Stimulated activated CD8-positive, alpha-beta memory T cell treated with anti-CD3 and anti-CD28 coated beads, Interleukin-12 subunit alpha, Interleukin-12 subunit beta, amount 100 ng/mL, for 1 hour (primary cell): ENCODE measurements at places on chromosomes 16 and 17.

DNA sequence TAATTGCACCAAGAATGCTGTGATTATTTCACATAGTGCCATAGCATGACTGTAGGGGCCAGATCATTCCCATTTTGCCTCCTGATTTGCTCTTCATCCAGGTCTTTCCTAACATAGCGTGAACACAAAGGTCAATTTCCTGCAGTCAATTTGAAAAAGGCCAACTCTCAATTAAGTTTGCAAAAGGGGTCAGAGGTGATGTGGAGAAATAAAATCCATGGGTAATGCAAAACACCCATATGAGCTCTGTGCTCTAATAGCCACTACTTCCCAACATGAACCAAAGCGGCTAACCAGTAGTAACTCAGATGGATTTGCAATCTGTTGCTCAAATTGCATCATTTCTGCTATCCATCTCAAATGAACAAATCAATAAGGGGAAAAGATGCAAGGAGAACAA lies 275.5 kb upstream of the SOX9 start:
- no peak for DNase-seq

- no peak for DNase-seq
These were observed 1329.5 kb upstream of the CDH8 start for GRCh38 chr16:63365649-63366304.

DNA sequence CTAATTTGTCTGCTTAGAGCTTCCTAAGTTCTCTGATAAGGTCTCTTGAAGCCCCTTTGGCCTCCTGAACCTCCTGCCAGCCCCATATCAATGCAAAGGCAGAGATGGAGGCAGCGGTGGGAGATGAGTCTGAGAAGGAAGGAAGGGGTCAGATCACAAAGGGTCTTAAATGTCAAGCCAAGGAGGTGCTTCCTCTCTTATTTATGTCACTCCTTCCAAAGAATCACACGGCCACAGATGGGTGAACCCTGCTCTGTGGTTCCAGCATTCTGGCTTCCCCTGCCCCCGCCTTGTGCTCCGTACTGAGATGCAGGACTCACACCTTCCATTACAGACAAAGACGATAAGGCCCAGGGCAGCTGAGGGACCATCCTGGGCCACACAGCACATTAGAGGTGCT lies 96.3 kb downstream of the GSG1L start:
- DNase-seq: no peak

GRCh38 chr17:43671031-43671692 lies 9.4 kb upstream of the MEOX1 start:
- no peak for DNase-seq

DNA sequence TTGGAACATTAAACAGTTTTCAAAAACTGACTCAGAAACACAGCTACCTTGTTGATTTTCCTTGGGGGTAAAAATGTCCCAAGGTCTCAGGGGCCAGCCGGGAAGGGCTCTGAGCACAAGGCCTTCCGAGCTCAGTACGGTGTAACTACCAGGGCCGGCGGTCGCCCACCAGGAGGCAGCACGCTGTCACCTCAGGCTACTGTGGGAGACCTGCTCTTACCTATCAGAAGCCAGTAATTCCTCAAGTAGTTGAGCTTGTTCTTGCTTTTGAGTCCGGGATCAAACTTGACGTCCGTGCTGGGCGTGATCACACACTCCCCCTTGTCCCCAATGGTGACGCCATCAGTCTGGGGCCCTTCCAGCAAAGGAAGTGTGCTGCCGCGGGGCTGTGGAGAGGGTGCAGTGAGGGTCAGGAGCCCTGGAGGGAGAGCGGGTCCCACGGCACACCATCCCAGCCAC lies 43.4 kb upstream of the ICAM2 start:
- no peak for DNase-seq

GRCh38 chr17:6910987-6911603 lies 79.6 kb upstream of the TEKT1 start:
- no peak for DNase-seq

- DNase-seq: no peak
These were observed 450.0 kb downstream of the HS3ST3B1 start for GRCh38 chr17:14750866-14751265.

- DNase-seq: no peak
These were observed 457.0 kb downstream of the WWOX start for GRCh38 chr16:78556421-78556820.

DNA sequence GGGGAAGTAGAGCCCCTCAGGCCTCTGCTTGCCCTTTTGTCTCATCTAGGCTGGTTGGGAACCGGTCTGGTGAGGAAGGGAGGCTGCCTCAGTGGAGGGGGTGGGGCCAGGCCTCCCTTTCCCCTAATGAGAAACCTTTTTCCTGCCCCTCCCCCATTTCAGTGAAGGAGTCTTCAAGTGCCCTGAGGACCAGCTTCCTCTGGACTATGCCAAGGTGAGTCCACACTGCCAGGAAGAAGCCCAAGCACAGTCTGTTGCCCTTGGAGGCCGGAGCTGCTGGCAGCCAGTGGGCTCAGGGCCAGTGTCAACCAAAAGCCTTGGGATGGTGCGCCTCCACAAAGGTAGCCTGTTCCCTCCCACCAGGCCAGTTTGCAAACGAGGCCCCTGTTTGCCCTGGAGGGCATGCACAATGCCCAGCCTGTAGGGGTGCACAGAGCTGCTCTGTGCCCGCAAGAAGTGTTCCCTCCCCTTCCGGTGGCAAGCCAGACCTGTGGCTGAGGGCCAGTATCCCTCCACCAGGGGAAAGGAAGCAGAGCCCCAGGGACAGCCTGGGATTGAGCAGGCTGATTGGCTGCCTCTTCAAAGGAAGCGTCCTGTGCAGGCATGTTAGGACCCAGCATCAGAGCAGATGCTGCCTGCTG lies 3.4 kb downstream of the TRAF4 start:
- no peak for DNase-seq

GRCh38 chr16:49652456-49653172 lies 203.3 kb downstream of the ZNF423 start:
- no peak for DNase-seq

DNA sequence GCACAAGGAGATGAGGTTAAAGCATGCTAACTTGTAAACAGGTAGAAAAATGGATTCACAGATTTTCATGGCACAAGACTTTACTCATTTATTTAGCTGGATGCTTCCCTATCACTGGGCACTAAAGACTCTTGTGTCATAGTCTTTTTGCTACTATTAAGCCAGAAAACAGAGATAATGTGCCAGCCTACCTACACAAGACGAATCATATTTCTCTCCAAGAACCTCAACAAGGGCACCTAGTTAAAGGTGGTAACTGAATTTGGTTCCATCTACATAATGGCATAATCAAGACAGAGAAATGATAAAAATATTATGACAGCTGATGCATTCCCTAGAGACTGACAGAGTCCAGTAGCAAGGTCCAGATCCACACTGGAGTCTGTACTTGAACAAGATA lies 3.8 kb downstream of the NACA2 start:
- no peak for DNase-seq

- no peak for DNase-seq
These were observed 2.6 kb upstream of the MAPK7 start for GRCh38 chr17:19375732-19376131.

GRCh38 chr17:76940738-76941350 lies 72.6 kb downstream of the MGAT5B start:
- no peak for DNase-seq

DNA sequence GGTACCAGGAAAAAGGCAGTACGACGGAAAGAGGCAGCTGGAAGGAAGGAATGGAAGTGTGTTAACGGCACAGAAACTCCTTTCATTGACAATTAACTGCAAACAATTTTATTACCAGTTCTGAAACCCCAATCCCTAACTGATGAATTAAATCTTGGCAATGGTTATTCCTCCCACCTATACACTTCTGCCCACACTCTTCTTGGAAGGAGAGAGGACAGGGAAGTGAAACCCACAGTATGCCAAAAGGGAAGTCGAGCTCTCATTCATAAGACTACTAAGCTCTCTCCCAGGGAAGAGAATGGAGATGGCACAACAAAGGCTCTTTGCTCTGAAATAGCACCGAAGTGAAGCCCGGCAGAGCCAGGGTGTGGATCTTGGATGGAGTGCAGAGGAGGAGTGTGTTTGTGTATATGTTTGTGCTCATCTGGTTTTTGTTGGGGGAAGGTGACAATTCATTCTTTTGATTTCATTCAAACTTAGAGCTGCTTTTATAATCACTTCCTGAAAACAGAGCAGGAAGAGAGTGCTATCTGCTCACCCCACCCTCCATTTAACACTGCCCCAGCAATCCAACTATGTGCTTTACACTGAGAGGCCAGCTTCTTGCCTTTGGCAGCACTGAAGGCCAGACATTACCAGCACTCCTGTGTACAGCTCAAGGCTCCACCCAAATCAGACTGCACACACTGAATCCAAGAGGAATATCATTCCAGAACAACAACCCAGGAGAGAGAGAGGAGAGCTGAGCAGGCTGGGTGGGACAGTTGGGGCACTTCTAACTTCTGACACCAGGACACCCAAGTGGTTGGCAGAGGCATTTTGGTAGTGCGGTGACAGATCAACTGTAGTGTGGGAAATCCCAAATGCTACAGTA lies 68.7 kb downstream of the HIC1 start:
- DNase-seq: no peak

DNA sequence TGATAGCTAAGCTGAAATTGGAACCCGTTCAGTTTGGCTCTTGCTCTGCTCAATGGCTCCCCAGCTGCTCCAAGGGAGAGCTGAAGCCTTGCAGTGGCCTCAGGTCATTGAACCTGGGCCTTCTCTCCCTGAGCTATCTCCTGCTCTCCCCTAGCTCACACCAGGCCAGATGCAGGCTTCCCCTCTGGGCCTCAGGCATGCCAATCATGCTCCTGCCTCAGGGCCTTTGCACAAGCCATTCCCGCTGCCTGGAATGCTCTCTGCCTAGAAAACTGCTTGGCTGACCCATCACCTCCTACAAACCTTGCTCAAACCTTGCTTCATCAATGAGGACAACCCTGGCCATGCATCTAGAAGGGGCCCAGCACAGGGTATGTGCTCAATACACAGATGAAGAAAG lies 16.7 kb upstream of the KRTAP17-1 start:
- DNase-seq: no peak

GRCh38 chr17:11366272-11366850 lies 125.3 kb downstream of the SHISA6 start:
- DNase-seq: no peak

- DNase-seq: no peak
These were observed 18.2 kb downstream of the LASP1NB start for GRCh38 chr17:38943607-38944006.

- DNase-seq: no peak
These were observed 6.2 kb upstream of the EVI2A start for GRCh38 chr17:31327534-31328159.

DNA sequence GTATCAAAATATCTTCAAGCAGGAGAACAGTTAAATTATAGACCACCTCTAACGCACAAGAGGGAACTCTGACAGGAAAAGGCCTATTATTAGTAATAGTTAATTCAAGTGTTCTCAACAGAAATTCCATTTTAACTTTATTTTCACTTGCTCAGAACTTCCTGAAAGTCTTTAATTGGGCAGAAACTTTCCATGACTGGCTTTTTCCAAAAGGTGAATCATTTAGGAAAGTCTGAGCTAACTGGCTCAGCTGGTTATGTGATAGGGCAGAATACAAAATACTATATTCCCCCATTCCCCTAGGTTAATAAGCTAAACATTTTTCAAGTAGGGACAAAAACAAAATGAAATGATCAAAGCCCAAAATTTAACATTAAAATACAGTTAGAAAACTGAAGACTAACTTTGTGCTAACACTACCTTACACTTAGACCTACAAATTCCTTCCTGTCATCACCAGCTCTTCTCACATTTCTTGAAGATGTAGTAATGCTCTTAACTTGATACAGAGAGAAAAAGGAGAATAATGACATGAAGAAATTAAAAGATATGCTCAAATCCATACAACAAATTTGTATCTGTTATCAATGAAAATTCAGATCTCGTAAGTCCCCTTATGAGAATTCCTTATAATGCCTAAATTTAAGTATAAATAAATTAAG lies 31.0 kb downstream of the CFDP1 start:
- DNase-seq: no peak

GRCh38 chr16:27717726-27718125 lies 167.8 kb downstream of the KATNIP start:
- DNase-seq: no peak
